ENCODE measurements at places on chromosomes 11 and 22.

- DNase-seq: no peak
Measured at GRCh38 chr11:37804666-37805065, 1206.6 kb upstream of the RAG2 start.

GRCh38 chr11:44256673-44257291 is 53.2 kb downstream of the ALX4 start:
- no peak for DNase-seq

GRCh38 chr11:75773595-75774353 is 5.2 kb downstream of the DGAT2 start:
- no peak for DNase-seq

DNA sequence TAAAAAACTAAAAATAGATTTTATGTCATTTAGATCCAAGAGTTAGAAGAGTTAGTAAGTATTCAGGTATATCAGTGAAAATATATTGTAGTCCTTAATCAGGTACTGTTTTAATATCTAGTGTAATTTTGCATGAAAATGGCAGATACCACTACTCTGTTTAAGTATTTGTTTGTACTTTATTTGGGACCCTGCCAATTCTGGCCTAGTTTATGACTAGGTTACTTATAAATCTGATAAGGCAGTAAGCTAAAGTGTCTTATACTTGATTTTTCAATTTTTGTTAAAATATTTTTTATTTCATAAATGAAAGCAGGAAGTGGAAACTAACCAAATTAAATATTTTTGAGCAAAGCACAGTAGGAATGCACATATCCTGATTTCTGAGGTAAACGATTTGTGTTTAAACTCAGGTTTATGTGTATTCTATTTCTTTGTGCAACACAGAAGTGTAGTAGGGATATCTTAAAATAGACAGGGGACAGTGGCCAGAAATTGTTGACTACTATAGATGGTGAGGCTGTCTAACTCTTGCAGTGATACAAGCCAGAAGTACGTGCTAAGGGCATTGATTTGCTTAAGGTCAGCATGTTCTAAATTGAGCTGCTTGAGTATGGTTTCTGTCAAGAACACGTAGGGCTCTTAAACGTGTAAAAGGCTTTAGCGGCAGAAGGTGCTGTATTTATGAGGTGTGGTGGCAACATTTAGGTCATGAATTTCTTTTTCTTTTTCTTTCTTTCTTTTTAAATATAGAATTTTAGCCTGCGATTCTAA is 34.0 kb downstream of the HIPK3 start:
- no peak for DNase-seq

GRCh38 chr11:130062026-130062425 is 7.7 kb upstream of the APLP2 start:
- DNase-seq: no peak

DNA sequence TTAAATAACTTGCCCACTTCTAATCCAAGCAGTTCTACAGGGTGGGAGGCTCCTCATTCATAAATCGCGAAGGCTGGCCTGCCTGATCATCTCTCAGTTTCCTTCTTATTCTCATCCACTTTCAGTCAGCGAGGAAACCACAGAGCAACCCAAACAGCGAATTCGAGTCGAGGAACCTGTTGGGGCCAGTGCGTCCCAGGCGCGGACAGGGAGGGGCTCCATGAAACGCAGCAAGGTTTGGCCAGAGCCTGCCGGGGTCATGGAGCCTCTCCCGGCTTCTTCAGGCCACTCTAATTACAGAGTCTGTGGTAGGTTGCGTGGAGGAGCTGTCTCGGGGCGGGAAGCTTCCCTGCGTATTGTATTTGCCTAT is 741 bp upstream of the NAV2 start:
- DNase-seq: no peak

DNA sequence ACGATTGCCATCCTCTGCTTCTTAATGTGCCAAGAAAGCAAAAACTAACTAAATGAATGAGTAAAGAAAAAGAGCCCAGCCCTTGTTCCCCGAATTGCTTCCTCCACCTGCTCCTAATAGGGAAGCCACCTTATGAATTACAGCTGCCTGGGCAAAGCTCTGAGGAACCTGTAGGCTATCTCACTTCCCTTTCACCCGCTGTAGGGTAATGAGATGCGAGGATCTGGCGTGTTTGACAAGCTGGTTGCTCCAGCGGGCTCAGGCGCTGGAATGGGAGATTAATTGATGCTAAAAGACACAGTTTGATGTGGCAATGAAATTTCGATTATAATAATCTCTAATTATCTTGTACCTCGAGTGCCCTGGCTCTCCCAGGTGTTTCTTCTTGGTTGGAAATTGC is 256.4 kb downstream of the NTM start:
- DNase-seq: no peak

Measured in substantia nigra (tissue), 51 donors.